Chondrocyte (in vitro differentiated cells): ENCODE measurements at places on chromosomes 6 and 20. TPM values are rescaled to one million over a fixed set of nuclear protein-coding genes. Genes with fewer than 3 reads are reported as not detected.

The HAO1 gene
- total RNA-seq, result not detected in 3 replicates

The SLC22A7 gene
- total RNA-seq, result not detected in 3 replicates

The SLC32A1 gene
- not detected in 3 replicates for total RNA-seq

The LKAAEAR1 gene
- 0.55 to 1.4 TPM in 2 of 3 replicates, not detected in the other for total RNA-seq

The DNMT3B gene
- total RNA-seq, result 2.0 to 4.8 TPM (median 4.7 TPM) in 3 replicates

- peak; percentile 4 for DNase-seq
Measured at GRCh38 chr6:42012501-42013133, 37.7 kb upstream of the TAF8 start.

DNA sequence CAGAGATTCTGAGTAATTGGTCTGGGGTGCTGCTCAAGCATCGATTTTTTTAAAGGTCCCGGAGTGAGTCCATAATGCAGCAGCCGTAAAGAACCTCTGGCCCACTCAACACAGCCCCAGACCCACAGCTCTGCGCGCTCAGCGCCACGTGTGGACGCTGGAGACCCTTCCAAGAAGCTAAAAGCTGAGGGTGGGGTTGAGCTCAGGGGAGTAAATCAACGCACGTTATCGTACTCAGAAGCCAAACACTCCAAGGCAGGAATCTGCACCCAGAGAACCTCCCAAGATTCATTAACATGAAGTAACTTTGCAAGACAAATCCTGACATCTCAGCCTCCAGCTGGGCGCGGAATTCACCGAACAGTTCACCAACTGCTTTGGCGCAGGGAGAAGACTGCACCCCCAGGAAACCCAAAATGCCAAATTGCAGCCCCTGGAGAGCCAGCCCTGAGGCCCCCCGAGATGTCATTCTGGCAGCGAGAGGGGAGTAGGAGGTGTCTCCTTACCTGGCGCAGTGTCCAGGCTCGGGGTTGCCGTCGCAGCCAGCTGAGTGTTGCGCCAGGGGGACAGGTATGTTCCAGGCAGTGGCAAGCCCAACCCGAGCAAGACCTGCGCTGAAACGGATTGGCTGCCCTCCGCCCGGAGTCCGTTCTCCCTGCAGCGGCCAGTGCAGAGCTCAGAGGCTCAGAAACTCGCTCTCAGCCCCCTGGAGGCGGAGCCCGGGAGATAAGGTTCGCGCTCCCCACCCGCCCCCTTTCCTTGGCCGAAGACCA is at the start of gene COL21A1:
TSS of gene COL21A1 (minus strand) at position 700 of the 773 bp plus-strand sequence. CDS start 64,962 bp downstream, outside the sequence.
- DNase-seq, result peak; percentile 90

DNA sequence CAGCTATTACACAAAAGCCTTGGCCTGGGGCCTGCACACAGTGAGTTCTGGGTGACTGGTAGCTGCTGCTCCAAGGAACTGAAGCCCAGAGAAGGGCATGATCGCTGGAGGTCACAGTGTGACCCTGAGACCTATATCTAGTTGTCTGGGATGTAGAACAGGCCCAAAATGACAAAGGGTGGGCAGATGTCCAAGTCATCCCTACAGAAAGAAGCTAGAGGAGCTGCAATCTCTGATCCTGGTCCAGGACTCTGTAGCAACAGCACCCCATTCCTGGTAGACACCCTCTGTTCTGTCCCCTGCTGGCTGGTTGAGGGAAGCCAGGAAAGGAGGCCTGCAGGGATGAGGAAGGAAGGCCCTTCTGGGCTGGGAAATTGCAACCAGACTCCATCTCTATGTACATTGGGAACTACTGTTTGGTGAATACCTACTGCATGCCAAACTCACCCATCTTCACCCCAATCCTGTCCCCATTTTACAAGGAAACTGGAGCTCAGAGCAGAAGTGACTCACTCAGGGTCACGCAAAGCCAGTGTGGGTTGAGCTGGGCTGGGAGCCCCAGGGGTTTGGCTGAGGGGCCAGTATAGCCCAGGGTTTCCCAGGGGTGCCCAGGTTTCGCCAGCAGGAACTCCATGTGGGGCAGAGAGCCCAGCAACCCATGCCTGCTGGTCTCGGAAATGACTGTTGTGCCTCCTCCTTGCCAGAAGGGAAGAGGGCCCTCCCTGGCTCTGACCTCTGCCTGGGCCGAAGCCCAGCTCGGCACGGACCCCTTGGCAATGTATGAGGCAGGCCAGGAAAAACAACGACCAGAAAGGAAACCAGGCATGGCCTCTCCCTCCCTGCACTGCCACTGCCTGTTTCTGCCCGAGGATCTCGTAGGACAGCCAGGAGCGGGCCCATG is 44.9 kb upstream of the TLDC2 start:
- DNase-seq, result no peak

DNA sequence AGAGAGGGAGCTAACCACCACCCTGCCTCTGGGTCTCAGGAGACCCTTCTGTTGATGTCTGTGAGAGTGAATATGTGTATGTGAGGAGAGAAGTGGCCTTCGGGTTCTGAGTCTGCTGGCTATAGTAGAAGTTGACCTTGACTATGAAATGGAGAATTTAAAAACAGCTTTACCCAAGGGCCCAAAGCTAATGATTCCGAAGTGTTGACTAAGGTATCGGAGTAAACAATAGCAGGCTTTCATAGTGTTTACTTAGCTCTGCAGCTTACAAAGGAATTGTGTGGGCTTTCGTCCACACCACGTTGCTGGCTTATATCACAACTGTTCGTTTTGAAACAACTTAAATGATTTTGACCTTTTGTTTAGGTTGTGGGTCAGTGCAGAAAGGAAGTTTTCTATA is 126.5 kb upstream of the JAG1 start:
- DNase-seq, result no peak

DNA sequence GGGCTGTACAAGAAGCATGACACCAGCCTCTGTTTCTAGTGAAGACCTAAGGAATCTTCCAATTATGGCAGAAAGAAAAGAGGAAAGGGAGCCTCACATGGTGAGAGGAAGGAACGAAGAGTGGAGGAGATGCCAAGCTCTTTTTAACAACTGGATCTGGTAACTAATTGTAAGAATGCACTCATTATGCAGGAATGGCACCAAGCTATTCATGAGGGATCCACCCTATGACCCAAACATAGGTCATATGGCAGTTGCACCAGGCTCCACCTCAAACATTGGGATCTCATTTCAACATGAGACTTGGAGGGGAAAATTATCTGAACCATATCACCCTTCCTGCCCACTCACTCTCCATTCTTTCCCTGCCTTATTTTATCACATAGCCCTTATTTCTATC is 496.0 kb upstream of the SPTLC3 start:
- no peak for DNase-seq

- DNase-seq, result no peak
Measured at GRCh38 chr6:75368864-75369402, 84.3 kb upstream of the TMEM30A start.

DNA sequence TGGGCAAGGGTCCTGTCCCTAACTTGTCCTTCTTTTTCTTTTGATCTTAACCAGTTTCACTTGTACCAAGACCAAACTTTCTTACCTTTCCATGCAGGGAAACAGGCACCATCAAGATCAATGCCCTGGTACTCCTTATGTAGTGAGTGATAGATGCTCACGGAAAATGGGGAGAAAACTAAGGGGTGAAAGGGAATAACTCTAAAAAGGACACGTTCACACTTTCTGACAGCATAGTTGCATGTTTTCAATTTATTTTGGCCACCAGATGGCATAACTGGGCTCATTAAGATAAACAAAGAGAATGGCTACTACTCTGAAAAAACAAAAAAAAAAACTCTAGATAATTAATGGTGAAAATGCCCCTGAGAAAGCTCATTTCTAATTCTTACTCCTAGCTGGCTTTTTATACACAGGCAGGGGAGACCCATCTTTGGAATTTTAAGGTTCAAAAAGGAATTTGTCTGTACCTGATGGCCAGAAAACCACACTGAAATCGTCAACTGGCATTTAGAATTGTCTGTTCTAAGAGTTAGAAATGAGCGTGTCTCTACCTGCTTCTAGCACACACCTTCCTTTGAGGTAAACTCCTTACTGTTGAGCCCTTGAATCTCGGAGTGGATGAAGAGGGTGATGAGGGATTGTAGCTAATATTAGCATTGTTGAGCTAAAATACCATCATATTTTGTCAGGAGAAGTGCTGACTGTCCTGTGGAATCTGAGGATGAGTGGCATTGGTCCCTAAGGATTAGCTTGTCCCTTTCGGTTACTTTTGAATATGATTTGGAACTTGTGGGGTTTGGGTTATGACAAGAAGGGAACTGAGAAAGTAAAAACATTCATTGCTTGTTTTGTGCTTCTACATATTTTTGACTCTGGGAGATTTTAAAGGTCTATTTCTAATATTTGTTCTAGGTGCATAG is 62.2 kb upstream of the DDR1 start:
- no peak for DNase-seq

GRCh38 chr6:110528101-110528929 is 51.9 kb upstream of the SLC22A16 start:
- no peak for DNase-seq

DNA sequence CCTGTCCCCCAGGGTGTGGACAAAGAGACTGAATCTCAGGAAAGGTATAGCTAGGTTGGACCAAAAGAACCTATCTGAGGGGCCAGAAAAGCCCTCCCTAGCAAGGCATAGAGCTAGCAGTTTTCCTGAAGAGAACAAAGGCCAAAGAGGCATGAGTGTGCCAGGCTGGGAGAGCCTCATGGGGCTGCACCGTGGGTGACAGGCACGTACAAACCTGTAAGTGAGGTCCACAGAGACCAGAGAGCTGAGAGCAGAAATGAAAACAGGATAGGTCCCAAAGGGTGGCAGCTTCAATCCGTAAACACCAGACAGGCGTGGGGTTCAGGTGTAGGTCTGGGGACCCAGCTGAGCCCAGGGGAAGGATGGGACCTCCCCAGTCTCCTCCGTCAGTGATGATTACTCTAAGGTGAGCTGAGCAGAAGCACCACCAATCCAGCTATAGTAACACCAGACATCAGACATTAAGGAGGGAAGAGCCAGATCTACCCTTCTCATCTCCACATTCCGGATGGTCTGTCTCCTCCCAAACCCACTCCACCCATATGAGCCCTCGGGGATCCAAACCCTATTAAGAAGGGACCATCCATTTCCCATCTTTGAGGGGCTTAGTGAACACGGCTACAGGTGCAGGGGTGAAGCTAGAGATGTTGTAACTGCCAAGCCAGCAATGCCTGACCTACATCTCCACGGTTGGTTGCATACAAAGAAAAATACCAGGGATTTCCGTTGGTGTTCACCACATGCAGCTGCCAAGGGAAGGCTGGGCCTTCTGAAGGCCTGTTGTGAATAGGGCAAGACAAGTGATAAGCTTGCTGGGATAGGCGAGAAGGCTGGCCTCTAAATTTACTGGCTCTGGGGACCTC is 38.3 kb downstream of the BCL2L1 start:
- no peak for DNase-seq

DNA sequence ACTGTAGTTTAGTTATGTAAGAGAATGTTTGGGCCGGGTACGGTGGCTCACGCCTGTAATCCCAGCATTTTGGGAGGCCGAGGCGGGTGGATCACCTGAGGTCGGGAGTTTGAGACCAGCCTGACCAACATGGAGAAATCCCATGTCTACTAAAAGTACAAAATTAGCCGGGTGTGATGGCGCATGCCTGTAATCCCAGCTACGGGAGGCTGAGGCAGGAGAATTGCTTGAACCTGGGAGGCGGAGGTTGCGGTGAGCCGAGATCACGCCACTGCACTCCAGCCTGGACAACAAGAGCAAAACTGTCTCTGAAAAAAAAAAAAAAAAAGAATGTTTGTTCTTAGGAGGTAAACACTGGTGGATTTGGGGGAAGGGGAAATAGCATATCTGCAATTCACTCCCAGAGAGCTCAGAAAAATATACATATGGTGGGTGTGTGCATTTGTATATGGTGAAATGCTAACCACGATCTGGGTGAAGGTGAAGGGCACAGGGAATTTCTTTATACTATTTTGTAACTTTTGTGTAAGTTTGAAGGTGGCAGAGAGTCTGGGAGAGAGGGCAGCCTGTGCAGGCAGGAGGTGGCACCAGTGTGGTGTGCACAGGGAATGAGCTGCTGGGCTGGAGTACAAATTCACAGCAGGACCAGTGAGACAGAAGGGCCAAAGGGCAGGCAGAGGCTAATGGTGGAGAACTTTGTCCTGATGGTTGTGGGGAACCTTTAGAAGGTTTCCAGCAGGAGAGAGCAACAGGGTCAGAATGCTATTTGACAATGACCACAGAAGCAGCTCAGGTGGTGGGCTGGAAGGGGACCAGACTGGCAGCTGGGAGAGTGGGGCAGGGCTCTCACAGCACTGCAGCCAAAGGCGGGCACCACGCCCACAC is 42.4 kb downstream of the SSR1 start:
- no peak for DNase-seq

DNA sequence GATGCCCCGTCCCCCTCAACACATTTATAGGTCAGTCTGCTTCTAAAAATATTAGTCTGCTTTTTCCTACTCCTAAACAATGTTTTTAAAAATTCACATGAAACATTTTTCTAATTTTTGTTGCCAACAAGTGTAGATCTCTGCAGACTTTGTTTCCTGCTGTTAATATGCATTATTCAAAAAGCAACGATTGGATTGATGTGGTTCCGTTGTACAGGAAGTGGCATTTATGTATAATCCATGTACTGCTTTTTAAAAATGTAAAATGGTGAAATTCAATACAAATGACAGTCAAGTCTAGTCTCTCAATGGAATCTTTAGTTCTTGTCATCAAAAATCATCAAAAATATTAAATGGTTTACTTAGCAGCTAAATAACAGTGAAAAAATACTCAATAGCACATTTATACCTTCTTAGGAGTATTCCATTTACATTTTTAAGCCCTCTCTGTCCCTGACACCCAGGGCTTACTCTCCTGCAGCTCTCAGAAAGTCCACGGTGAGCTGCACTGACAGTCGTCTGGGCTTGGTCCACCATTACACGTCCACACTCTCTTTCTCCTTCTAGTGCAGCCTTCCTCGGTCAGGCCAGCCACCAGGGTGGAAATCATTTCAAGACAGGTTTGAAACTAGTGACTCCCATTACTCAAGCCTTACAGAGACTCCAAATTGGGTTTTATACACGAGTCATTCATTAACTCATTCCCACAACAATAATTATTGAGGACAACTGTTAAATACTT is 211.5 kb downstream of the TMEM200A start:
- DNase-seq, result no peak

DNA sequence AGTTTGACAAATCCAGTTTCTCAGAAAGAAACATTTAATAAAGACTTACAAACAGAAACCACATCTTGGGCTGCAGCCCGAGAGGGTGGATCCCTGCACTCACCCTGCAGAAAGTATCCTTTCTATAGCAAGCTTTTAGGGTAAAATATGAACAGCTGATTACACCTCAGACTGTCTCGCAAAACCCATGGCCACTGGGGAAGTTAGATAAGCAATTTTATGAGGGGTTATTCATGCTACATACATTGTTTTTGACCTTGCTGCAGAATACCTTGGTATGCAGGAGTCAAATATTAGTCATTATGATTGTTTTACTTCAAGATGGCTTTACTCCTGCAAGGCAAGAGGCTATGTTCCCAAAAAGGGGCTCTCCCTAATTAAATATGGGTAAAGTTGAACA is 126.9 kb downstream of the OR2B2 start:
- no peak for DNase-seq

DNA sequence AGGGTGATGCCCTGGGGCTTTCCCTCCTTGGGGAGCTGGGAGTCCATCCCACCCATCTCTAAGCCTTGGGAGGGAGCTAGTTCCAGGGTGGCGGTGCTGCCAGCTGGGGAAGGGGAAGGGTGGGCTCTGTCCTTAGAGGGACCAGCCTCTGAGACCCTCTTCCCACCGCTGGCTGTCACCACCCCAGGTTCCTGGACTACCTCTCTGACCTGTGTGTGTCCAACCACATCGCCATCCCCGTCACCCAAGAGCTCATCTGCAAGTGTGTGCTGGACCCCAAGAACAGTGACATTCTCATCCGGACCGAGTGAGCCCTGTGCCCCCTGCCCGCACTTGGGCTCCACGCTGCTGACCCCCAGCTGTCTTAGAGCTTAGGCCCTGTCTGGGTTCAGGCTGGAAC is 43.2 kb downstream of the UQCC2 start:
- no peak for DNase-seq
